ENCODE measurements at places on chromosomes 13 and 19.

DNA sequence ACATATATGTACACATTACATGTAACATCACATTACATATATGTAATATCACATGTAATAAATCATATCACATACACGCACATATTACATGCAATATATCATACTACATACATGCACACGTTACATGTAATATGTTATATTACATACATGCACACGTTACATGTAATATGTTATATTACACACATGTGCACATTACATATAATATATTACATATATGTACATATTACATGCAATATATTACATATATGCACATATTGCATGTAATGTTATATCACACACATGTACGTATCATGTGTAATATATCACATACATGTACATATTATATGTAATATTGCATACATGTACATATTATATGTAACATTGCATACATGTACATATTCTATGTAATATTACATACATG, 77.6 kb downstream of the GADD45B start:
- H3K27me3 ChIP-seq, result no peaks in the 10 kb centered on the region
- no peak for DNase-seq
- H3K4me3 ChIP-seq, result no peak overlapping the region
- peaks cover 10% of the 10 kb centered on the region for H3K4me1 ChIP-seq
- no peak overlapping the region for H3K27ac ChIP-seq

DNA sequence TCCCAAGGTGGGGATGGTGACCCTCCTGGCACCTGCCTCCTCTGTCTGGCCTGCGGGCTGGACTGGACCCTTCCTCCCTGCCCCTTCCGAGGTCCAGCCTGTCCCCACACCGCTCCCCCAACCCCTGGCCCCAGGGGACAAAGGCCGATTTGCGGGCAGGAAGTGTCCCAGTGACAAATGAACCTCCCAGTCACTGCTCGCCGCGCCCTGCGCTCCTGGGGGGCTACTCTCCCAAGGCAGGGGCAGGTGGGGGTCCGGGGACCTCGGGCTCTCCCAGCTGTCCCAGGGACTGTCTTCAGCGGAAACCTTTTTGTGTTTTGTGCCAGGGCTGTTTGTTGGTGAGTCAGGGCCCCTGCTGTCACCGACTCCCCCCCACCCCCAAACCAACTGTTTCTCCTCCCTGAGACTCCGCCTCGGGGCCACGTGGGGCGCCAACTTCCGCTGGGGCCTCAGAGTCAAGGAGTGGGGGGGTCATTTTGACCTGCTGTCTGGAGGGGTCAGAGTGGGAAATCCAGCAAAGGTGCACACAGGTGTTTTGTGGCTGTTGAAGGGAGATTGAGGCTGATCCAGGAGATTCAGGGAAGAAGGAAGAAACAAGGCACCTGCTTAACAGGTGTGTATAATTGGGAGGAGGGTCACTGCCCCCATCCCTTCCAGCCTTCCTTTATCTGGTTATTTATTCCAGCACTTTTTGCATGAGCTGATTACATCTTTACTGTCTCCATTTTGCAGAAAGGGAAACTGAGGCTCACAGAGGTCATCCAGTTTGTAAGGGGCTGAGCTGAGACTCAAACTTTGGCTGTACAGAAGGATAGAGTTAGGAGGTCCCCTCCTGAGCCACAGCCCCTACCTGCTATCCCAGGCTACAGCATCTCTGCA, 831 bp downstream of the PGPEP1 start:
- no peaks in the 10 kb centered on the region for H3K36me3 ChIP-seq
- DNase-seq, result peak; percentile 88
- peak overlapping the region; percentile 92 for H3K27ac ChIP-seq
- no peaks in the 10 kb centered on the region for H3K4me1 ChIP-seq
- no peaks in the 10 kb centered on the region for H3K27me3 ChIP-seq
- peak overlapping the region; percentile 65 for H3K4me3 ChIP-seq

- H3K27ac ChIP-seq, result peak overlapping the region; percentile 89
- no peaks in the 10 kb centered on the region for H3K27me3 ChIP-seq
- H3K36me3 ChIP-seq, result no peaks in the 10 kb centered on the region
- peaks cover 11% of the 10 kb centered on the region for H3K4me1 ChIP-seq
- peak overlapping the region; percentile 59 for H3K4me3 ChIP-seq
Measured at GRCh38 chr19:33794683-33795369, 1.8 kb upstream of the KCTD15 start.

- H3K27ac ChIP-seq, result no peak overlapping the region
- no peaks in the 10 kb centered on the region for H3K27me3 ChIP-seq
- peaks cover 18% of the 10 kb centered on the region for H3K4me1 ChIP-seq
- no peak overlapping the region for H3K4me3 ChIP-seq
- no peak for DNase-seq
Measured at GRCh38 chr19:43591904-43592772, 3.8 kb downstream of the IRGQ start.

- H3K4me3 ChIP-seq, result no peak overlapping the region
- no peak for DNase-seq
- H3K4me1 ChIP-seq, result peaks cover 5% of the 10 kb centered on the region
- no peak overlapping the region for H3K27ac ChIP-seq
- H3K27me3 ChIP-seq, result no peaks in the 10 kb centered on the region
Measured at GRCh38 chr19:18990128-18990708, 43.1 kb downstream of the SUGP2 start.

DNA sequence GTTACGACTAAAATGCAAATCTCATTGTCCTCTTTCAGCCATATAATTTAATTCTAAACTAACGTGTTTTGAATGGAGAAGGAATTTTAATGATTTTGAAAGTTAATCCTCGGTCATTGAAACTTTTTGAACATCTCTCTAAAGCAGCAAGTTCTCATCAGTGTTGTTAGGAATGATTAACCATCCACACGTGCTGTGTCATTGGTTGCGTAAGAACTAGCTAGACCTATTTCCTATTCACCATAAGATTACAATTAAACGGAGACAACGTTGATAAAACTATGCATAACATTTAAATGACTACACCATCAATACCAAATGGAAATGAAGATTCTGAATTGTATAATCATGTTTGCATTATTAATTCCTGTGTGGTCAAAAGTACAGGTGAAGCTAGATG, 155.6 kb upstream of the IRS2 start:
- no peak overlapping the region for H3K4me3 ChIP-seq
- no peaks in the 10 kb centered on the region for H3K4me1 ChIP-seq
- H3K36me3 ChIP-seq, result no peaks in the 10 kb centered on the region
- no peaks in the 10 kb centered on the region for H3K27me3 ChIP-seq
- no peak overlapping the region for H3K27ac ChIP-seq

GRCh38 chr13:20099319-20099718, 61.5 kb downstream of the GJA3 start:
- no peaks in the 10 kb centered on the region for H3K36me3 ChIP-seq
- H3K27me3 ChIP-seq, result no peaks in the 10 kb centered on the region
- no peaks in the 10 kb centered on the region for H3K4me1 ChIP-seq
- H3K27ac ChIP-seq, result no peak overlapping the region
- no peak overlapping the region for H3K4me3 ChIP-seq
- DNase-seq, result no peak

- peaks cover 2% of the 10 kb centered on the region for H3K4me1 ChIP-seq
- no peaks in the 10 kb centered on the region for H3K36me3 ChIP-seq
- peak; percentile 88 for DNase-seq
Measured at GRCh38 chr19:35557539-35558399, 5.7 kb downstream of the ATP4A start.

DNA sequence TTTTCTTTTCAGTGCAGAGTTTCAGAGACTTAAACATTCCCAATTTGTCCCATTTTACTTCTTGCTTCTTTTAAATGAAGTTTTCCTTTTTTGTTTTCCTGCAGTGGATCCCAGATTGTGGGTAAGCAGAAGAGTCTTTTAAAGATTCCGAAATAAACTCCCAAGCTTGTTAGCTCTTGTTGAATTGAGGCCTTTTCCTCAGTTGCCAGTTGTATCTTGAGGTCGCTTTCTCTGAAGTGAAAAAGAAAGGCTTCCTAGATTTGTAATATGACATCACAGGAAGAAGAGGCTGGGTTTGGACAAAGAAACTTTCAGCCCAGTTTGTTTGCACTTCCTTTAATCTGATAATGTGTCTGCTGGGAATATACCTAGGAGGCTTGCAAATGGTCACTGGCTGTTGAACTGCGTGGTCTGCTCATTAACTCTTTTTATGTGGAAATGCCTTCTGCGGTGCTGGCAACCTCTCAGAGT, at the start of gene LPAR6:
TSS of gene LPAR6 (minus strand) at position 233 of the 471 bp plus-strand sequence. CDS start 690 bp downstream, outside the sequence.
- DNase-seq, result peak; percentile 81
- peak within 1 kb of the TSS; percentile 83 for H3K27ac ChIP-seq
- no peaks in the 10 kb centered on the region for H3K36me3 ChIP-seq
- peaks cover 3% of the 10 kb centered on the region for H3K4me1 ChIP-seq
- no peaks in the 10 kb centered on the region for H3K27me3 ChIP-seq
- peak within 1 kb of the TSS; percentile 97 for H3K4me3 ChIP-seq

DNA sequence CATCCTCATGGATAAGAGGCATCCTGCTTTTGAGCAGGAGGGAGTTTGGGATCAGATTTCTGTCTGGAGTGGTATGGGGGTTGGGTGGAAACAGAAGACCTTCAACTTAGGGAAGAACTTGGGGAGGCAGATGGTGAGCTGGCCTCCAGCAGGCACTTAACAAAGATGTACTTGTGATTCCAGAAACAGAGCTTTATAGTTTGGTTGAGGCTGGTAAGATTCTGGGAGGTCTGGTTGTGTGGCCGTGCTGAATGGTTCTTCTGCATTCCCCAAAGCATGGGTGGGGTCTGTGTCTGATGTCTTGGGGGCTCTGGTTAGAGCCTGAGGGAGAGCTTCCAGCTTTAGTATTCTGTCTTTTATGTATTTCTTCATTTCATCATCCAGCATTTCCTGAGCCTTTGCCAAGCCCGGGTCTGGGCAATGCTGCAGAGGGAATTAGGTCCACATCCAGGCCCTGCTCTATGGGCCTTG, 4.8 kb downstream of the MEGF8 start:
- no peak overlapping the region for H3K27ac ChIP-seq
- peaks cover 8% of the 10 kb centered on the region for H3K4me1 ChIP-seq
- H3K27me3 ChIP-seq, result no peaks in the 10 kb centered on the region
- no peak overlapping the region for H3K4me3 ChIP-seq

- DNase-seq, result no peak
- no peak overlapping the region for H3K27ac ChIP-seq
- no peaks in the 10 kb centered on the region for H3K27me3 ChIP-seq
- no peak overlapping the region for H3K4me3 ChIP-seq
Measured at GRCh38 chr13:99654076-99654475, 152.8 kb downstream of the TM9SF2 start.

Measured in kidney (tissue), 22 donors.